ENCODE measurements at places on chromosomes 7 and 10.

GRCh38 chr10:5499493-5500140 is at the start of gene CALML5:
Gene CALML5, minus strand, starts transcription at chr10:5499570. Its CDS starts 132 bp downstream, at chr10:5499438.
- no peak for DNase-seq

DNA sequence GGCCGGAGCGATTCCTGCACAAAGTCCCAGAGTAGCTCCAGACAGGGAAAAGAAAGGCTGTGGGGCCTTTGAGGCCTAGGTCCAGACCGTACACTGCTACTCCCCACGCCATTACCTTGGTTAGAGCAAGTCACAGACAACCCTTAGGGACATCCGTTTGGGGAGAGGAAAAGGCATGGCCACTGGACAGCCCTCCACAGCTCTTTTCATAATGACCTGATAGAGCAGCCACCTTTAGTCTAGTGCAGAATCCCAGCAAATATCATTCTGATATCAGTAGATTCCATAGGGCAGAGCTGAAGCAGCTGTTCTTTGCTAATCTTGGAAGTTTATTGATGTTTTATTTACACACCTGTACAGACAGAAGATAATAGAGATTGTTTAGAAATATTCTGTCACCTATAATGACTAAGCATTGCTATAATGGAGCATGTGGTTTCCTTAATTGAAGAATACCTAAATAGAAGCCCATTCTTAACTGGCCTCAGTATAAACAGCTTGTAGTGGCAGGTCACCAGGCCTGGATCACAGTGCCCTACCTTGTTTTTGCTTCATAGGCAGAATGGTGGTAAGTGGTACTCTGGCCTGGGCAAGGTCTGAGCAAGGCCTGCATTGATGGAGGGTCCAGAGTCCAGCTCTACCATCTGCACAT is 27.9 kb downstream of the OGDH start:
- DNase-seq, result no peak

DNA sequence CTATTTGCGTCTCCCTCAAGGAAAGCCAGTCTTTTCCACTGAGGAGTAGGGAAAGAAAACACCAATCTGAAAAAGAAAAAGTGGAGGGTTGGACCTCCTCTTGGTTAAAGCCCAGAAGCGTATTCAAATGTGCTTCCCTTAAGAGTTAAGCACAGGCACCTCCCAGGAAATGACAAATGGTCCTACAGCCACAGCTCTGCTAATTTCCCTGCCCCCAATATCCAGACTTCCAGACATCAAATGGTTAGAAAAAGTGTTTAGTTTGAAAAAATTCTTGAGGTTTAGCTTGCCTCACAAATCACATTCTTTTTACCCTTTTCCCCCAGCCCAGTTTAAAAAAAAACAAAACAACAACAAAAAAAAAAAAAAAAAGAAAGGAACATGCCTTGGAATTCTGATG is 19.0 kb upstream of the COL1A2 start:
- DNase-seq, result no peak

DNA sequence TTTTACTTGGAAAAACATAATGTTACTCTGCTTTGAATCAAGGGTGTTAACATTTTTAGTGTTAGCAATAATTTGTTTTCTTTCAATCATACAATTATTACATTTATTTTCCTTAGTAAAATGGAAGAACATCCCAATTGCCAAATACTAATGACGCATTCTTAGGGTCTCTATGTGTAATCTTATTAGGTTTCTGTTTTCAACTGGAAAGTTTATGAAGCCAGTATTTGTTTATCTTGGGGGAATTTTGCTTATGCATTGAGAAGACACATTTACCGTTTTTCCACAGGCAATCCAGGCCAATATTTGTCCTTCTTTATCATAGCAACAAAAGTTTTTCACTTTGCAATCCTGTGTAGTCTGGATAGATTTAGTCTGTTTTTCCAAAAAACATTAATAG is 134.5 kb downstream of the CPED1 start:
- no peak for DNase-seq

DNA sequence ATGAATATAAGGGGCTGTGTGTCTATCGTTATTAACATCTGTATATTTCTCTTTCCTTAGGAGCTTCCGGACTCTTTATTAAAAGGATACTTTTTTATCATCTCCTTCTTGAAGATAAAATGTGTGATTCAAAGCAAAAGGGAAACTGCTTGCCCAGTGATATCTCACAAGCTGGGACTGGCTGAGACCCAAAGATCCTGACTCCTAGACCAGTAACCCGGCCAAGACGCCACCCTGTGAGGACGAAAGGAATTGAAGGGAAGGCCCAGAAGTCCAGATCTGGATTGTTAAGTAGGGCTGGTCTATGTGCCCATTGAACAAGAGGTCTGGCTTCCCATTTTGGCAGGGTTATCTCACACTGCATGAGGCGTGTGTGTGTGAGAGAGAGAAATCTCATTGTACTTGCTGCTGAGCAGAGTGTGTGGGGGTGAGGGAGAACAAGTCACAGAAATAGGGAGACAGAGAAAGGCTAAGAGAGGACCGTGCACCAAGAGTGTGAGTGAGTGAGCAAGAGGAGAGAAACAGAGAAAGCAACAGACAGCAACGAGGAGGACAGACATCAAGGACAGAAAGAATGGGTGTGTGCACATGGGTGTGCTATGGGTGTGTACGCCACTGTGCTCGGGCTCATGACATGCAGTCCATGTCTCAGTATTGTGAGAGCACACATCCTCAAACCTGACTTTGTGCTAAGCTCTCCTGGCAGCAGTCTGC is 75.4 kb downstream of the PLXNA4 start:
- DNase-seq, result no peak
